ENCODE measurements at places on chromosomes 11 and 22.

DNA sequence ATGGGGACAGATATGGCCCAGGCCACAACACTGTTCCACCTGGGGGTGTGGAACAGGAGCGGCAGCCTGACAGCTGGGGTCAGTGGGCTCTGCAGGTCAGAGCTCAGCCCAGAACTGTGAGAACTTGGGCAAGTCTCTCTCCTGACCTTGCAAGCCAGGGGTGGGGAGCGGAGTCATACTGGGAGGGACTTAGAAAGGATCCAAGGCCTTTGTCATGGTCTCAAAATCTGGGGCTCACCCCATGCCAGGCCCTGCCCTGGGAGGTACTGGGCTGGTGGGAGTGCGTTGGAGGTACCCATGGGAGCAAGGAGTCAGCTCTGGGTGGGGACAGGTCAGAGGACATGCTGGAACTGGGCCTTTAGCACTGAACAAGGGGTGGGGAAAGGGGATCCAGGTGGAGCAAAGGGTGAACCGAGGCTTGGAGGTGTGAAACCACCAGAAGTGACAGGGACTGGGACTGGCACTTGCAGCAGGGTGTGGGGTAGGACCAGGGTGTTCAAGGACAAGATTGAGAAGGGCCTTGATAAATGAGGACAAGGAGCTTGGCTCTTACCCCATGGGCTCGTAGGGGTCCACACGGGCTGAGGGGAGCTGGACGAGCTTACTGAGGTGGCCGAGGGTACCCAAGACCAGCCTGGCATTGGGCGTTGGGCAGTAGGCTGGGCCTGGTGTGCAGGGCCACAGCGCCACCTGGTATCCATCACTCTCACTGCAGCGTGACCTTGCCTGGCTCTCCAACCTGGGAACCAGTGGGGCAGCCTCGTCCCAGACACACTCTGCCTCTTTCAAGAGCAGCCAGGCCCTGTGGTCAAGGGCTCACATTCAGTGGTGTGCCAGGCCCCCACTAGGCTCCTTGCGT is 7.4 kb upstream of the PMM1 start:
- DNase-seq, result no peak

DNA sequence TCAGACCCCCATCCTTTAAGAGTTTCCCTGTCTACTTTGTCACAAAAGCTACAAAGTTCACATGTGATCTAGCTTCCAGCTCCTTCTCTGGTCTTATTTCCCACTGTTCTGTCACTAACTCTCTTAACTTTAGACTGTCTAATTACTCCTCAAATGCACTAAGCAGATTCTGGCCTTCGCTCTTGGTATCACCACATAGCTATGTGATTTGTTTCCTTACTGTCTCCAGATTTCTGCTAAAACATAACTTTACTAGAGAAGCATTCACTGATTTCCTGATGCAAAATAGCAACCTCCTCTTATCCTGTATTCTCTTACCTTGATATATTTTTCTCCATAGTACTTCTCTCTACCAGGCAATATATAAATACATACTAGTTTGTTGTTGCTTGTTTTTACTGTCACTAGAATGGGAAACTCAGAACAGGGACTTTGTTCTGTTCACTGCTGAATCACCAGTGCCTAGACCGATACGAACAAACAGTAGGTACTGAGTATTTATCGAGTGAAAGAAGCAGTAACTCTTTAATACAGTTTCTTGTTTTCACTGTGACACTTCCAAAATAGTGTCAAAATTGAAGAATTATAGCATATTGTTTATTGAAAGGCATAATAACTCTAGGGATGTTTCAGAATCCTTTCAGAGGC is 205.6 kb downstream of the DDX10 start:
- DNase-seq, result peak; percentile 50

- DNase-seq, result no peak
These were observed 115.9 kb upstream of the GRK3 start for GRCh38 chr22:25448435-25449051.

GRCh38 chr11:46701078-46701654 is 335 bp downstream of the ZNF408 start:
- DNase-seq, result no peak

All from AG04449 (cell line).